ENCODE measurements at places on chromosomes 1 and 21.

- no peak for DNase-seq
These were observed 805.3 kb downstream of the USP25 start for GRCh38 chr21:16535102-16535422.

GRCh38 chr1:26690576-26691031, 5.2 kb upstream of the ARID1A start:
- DNase-seq, result no peak

DNA sequence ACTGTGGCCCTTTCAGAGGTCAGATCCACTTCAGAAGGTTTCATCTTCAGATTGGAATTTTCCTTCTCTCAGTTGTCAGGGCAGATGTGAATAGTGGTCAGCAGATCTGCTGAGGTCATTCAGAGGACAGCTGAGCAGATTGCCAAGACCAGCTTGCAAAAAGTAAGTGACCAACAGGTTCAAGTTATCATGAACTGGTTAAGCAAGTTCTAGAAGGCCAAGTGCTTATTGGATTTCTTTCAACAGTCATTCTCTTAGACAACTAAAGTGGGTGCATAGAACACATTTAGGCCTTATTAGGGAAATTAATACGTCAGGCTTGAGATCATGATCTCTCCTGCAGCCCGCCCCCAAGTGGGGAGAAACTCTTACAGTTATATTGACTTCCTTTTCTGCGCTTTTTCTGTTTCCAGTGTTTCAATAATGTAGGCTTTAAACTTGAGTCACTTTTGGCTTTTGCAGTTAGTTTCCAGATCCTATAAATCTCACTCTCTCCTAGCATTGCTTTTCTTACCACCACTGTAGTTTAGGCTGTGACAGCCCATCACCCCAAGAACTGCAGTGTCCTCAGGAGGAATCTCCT, 96.4 kb downstream of the C1orf21 start:
- DNase-seq, result no peak

- DNase-seq, result no peak
These were observed 18.0 kb downstream of the SLAMF1 start for GRCh38 chr1:160628799-160629263.

GRCh38 chr1:9241891-9242290, 7.3 kb downstream of the H6PD start:
- no peak for DNase-seq

DNA sequence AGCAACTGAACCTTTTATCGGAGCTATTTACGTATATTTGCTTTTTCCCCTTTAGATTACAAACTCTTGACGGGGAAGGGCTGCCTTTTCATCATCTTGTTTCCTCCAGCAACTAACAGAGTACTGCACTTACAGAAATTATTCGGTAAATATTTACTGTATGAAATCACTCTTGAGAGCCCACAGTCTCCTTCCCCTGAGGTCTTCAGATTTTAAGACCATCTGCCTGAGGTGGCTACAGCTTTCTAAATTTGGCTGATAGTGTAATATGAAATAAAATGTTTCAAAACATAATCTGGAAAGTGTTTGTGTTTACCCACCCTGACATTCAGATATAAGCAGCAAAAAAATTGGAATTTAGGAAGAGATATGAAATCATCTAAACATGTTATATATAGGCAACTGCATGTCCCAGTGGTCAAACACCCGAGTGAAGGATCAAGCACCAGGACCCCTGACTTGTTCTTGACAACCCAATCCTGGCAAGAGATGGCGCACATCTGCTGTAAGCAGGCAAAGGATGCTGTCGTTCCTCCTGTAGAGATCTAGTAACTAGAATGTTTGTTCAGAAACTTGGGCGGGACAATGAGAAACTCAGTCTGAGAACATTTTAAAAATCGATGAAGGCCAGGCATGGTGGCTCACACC, 60.9 kb downstream of the SIPA1L2 start:
- DNase-seq, result no peak

DNA sequence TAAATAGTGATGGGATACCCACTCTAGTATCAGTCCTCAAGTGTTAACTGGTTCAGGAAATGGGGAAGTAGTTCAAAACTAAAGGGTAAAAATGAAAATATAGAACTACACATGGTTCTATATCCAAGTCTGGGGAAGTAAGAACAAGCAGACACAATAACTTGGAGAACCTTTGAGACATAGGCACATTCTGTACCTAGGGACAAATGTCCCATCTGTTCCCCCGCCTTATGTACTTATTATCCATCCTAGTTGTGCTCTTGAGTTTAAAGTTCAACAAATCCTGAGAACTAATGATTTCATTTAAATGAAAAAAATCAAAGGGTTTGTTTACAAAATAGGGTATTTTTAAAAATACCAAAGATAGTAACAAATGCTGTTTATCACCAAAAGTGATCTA, 32.5 kb downstream of the WNT2B start:
- no peak for DNase-seq

GRCh38 chr1:202122639-202123335, at the start of gene GPR37L1:
Gene GPR37L1 (plus strand): TSS chr1:202122917. CDS start chr1:202122964, 47 bp downstream.
- DNase-seq, result no peak

DNA sequence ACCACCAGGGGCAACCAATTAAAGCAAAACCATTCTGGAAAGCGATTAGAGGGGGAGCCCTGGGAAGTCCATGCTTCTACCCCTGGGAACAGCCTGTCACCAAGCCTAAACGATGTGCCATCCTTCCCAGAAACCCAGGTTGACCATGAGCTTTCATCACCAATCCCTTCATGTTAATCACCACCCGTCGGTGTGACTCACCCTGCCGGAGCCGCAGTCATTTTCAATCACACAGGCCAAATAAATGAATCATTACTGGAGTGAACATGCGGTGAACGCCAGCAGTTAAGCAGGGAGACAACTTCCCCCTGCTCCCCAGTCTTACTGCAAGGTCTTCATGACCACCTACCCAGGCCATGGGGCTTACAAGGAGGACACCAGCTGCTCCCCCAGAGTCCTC, 308.8 kb downstream of the AJAP1 start:
- DNase-seq, result no peak

DNA sequence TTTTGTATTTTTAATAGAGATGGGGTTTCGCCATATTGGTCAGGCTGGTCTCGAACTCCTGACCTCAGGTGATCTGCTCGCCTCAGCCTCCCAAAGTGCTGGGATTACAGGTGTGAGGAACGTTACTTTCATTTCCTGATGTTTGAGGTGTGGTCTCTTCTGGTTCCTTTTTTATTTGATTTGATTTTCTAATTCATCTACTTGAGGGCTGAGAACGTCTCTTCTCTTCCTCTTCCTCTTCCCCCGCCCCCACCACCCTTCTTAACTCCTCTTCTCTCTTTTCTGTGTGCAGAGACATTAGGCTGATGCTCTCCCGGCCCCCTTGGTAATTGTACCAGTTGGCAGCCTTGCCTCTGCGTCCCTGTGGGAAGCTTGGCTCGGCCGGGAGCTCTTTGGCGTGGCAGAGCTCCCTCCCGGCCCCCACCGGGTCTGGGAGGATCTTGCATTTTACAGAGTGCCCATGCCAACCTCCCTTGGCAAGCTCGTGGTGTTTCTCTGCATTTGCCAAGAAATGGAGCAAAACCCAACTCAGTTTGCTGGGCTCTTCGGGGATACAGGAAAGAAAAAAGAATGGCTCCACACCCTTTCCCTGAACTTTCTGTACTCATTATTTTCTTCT, 19.9 kb downstream of the CRYAA start:
- DNase-seq, result no peak

GRCh38 chr1:99659755-99660210, 13.9 kb downstream of the PALMD start:
- no peak for DNase-seq

GRCh38 chr1:234393190-234393589, 19.9 kb downstream of the COA6 start:
- DNase-seq, result no peak

DNA sequence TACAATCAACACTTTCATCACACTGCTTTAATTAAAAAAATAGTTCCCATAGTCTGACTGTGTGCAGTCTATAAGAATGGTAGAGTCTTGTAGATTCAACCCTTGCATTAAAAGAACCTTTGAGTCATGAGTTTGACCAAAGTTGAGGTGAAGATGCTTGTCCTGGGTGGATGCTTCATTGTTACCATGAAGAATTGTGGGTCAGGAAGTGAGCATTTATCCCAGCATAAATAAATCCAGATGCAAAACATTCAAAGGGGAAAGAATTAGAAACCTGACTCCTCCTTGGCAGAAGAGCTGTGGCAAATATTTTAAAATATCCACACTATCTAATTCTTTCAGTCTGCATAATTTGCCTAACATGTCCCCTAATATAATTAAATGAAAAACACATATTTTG, 72.9 kb upstream of the SPAG17 start:
- DNase-seq, result no peak

GRCh38 chr1:67441739-67442281, 11.6 kb upstream of the SERBP1 start:
- no peak for DNase-seq

- no peak for DNase-seq
These were observed 1.6 kb downstream of the PCAT6 start for GRCh38 chr1:202812176-202813026.

GRCh38 chr1:246801241-246802020, 77.2 kb downstream of the SCCPDH start:
- DNase-seq, result no peak

- no peak for DNase-seq
These were observed 85.3 kb downstream of the PLXNA2 start for GRCh38 chr1:208158640-208159554.
